NCI-H2081 (cell line): ENCODE measurements at places on chromosomes 2 and 18.

- no peak for DNase-seq
Observed at GRCh38 chr18:28287146-28287545, 110.2 kb upstream of the CDH2 start.

GRCh38 chr2:143885461-143885860, 634.5 kb downstream of the ZEB2 start:
- no peak for DNase-seq

DNA sequence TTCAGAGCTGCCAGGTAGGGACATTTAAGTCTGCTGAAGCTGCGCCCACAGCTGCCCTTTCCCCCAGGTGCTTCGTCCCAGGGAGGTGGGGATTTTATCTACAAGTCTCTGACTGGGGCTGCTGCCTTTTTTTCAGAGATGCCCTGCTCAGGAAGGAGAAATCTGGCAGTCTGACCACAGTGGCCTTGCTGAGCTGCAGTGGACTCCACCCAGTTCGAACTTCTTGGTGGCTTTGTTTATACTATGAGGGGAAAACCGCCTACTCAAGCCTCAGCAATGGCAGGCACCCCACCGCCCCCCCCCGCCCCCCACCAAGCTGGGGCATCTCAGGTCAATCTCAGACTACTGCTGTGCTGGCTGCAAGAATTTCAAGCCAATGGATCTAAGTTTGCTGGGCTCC, 458.1 kb upstream of the RAB12 start:
- DNase-seq: no peak

DNA sequence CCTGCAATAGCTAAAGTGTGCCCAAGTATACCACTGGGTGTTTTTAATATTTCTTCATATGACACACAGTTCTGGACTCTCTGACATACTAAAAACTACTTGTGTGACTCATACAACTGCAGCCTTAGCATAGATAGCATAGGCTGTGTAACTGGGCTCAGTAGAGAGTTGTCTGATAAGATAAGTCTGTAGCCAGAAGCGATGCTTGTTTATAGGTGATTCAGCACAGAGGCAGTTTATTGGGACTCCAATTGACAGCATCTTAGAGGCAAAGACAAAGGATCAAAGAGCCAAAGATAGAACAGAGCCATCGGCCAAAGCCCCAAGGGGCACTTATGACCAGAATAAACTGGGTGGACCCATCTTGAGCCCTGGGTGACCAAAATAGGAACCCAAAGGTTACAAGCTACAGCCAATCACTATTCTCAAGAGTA, 42.3 kb downstream of the AAK1 start:
- DNase-seq: no peak

DNA sequence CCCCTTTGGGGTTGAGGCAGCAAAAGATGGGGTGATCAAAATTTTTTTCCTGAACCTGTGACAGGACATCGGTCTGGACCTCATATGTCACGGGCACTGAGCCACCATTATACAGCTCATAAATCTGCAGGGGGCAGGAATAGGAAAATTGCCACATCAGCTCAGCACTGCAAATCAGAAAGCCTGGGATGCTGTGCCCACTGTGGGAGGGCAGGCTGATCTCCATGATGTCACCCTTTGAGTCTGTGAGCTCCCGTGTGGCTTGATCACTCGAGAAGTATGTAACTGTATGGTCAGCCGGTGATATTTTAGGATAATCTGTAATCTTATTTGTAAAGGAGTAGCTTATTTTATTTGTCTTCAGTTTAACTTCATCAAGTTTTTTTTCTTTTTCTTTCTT, 17.7 kb upstream of the CRYBA2 start:
- DNase-seq: no peak

- DNase-seq: no peak
Observed at GRCh38 chr2:9658972-9659371, 28.2 kb upstream of the YWHAQ start.

DNA sequence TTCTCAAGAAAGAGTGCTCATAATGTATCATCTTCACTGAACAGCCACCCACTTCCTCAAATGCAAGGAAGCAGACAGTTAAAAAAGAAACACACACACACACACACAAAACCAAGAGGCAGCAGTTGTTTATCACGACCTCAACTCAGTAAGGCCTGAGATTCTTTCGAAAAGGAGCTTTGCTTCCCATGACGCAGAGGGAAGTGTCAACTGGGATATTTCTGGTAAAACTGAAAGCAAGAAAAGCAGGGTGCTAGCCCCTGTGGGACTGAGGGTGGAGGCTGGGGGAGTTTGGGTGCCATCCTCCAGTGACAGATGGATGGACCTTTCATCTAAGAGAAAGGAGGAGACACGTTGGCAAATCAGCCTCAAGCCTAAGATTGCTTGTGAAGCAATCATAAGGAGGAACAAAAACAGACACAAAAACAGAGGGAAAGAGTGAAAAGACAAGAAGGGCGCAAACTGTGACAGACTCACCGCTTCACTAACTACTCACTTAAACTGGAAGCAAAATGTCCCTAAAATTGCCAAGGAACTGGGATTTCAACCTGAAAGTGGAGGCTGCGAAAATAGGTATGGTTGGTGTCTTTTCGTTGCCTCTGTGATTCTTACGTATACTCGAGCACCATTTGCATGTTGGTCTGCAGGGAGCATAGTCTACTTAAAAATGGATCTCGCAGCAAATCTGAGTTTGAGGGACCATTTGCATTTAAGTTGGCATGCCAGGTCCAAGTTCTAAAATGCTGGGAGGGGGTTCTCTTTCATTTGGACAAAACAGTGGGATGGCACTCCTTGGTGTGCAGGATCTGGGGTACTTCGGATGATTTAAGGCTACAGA, at the start of gene ARHGAP25:
TSS of gene ARHGAP25 (plus strand) at position 124 of the 838 bp plus-strand sequence. CDS start at position 513, 389 bp downstream.
- DNase-seq: no peak

DNA sequence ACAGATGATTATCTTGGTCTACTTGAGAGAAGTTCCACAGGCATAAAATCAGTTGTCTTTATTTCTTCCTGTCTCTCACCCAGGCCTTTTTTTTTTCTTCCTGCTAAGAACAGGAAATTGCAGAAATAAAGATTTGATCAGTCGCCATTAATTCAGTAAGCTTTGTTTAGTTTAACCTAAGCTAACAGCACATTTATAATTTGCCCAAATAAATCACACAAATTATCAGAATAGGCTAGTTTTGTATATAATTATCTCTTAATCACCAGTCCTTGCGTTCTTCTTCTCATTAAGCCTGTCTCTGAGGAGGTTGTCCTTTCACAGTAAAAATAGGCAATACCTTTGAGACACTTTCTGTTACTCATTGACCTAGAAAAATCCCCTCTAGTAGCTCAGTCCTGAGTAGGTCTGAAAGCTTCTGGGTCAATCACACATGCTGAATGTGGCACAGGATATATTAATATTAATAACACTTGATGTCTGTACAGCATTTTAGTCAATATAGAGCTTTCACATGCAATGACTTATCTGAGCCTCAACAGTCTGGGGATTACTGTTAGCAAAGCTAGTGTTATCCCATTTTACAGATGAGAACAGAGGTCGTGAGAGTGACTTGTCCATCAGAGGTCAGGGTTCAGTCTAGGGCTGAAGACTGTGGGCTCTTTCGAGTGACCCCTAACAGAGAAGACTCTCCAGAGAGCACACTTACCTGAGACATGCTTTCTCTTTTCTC, 11.2 kb upstream of the STK17B start:
- no peak for DNase-seq

DNA sequence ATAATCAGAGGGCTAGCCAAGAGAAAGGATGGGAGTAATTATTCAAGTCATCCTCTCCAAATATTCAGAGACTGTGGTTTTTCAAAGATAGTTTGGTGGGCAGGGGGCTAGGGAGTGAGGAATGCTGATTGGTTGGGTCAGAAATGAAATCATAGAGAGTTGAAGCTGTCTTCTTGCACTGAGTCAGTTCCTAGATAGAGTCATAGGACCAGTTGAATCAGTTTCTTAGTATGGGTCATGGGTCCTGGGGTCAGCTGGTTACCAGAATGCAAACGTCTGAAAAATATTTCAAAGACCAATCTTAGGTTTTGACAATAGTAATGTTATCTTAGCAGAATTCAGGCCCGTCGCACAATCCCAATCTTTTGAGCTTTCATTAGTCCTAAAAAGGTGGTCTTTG, 171.4 kb upstream of the SPATS2L start:
- no peak for DNase-seq

GRCh38 chr2:198913394-198914152, 544.2 kb downstream of the SATB2 start:
- no peak for DNase-seq

GRCh38 chr2:169363560-169364150, 1.3 kb upstream of the LRP2 start:
- DNase-seq: peak; percentile 65

DNA sequence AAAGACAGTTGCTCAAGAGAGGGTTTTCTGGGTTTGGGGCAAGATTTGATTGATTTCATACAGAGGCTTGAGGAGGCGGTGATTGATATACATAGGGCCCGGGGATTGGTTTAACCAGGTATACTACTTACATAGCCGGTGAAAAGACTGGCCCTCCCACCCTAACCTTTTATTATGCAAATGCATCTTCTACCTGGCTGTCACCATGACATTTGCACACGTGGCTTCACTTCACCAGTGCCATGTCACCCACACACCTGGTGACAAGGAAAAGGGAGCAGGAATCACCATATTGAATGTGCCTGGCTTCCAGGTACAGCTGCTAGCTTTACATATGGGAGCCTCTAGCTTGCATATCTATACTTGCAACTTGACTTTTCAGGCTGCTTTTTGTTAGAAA, 9.7 kb downstream of the ERMN start:
- no peak for DNase-seq

DNA sequence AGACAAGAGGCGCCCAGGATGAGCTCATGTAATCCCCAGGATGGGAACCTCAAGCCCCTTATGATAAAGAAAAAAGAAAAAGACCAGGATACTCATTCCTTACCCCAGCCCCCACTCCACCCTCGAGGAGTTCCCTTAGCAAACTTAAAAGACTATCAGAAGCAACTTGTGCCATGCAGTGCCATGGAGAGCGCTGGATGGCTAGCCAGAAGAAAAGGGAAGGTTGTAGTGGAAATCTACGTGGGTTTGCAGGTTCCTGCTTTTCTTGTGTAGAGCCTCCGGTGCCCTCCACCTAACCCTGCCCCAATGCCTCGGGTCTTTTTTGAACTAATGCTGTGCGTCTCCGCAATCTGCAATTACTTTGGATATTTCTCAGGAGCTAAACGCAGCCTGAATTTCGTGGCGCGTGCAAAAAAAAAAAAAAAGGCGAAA, 16.2 kb upstream of the BCL11A start:
- no peak for DNase-seq

DNA sequence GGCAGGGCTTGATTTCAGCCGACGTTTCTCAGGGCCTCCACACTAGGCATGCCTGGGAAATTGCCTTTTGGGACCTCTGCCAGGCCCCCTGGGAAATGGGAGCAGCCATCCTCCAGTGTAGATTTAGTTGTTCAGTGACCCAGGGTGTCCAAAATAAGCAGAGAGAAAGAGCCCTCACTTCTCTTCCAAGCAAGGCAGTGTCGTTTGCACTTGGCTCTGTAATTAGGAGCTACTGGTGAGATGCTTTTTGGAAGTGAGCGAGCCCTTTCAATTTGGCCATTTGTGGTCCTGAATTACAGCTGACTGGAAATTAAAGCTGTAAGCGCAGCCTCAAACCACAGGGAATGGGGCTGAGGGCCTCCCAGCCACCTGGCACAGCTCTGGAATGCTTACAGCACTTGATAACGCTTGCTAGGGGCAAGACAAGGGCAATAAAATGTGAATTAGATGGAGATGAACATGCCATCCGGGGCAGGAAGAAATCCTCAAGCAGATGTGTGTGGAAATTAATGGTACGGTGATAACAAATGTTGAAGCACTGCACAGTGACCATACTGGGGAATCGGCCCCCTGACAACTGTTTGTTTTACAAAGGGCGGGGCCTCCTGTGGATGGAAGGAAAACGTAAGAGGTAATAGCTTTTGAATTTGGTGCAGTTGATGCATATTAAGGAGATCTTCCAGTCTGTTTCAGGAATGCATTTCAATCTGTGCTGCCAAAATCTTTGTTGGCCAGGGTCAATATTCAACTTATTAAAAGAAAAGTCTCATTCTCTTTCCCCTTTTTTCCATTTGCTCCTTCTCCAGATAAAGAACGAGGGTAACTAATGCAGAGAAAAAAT, 173.1 kb downstream of the UXS1 start:
- peak; percentile 67 for DNase-seq

DNA sequence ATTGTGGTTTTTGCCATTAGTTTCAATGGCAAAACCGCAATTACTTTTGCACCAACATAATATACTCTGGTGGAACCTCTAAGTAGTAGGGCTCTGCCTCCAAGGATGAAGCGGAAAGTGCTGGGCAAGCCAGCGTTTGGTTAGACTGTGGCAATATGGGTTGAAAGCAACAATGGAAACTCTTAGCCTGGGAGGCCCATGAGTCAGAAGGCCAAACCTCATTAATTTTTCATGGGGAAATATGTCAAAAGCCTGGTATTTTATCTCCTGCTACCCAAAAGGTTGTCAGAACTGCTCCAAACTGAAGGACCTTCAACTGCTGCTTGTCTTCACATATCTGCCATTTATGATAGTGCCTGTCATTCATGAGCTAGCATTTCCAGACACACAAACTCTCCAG, 179.1 kb upstream of the CYP26B1 start:
- DNase-seq: no peak

- DNase-seq: no peak
Observed at GRCh38 chr2:70898363-70899240, 37.1 kb upstream of the ATP6V1B1 start.

GRCh38 chr2:216740557-216741222, 45.3 kb upstream of the IGFBP5 start:
- DNase-seq: no peak

GRCh38 chr2:144707736-144708326, 187.9 kb upstream of the ZEB2 start:
- DNase-seq: no peak

GRCh38 chr18:59927246-59927825, 27.5 kb downstream of the PMAIP1 start:
- no peak for DNase-seq

DNA sequence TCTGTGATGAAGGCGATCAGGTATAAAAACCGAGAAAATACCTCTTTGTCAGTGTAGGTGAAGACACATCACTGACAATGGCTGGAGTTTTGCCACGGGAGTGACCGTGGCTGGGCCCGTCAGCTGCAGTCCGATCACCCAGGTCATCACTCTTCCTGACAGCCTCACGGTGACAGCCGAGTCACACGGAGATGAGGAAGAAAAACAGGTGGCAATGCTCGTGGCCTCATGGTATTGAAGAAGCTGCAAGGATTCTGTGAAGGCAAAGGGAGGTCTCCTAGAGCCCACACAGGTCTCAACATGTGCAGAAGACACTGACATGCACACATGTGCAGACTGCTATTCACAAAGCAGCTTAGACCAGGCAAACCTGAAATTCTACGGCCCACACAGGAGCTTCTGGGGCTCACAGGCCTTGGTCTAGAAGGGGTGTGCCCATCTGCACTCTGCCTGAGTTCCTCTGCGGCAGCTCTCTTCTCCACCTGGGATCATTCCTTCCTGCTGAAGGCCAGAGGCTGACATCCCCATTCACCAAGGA, 7.4 kb downstream of the COPS9 start:
- no peak for DNase-seq

DNA sequence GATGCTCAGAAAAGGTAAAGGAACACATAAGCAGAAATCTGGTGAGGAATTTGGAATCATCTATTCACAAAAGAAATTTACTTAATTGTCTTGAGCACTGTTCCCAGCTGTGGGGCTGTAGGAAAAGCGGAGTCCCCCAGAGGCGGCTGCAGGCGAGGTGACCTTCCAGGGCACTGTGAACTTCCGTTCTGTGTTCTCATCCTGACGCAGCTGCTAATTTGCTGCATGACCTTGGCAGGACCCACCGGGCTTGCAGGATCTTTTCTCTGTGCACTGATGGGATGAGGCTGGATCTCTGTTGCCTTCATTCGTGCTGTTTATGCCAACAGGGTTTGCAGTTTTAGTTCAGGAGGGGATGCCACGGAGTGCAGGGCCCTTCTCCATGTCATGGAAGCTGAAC, 301.9 kb upstream of the MYT1L start:
- DNase-seq: no peak
